ENCODE measurements at places on chromosomes 12 and 14. TPM values are rescaled to one million over a fixed set of nuclear protein-coding genes. Genes with fewer than 3 reads are reported as not detected.

NOVA1 gene
- total RNA-seq, result not detected

MFAP5 gene
- not detected for total RNA-seq

TMTC2 gene
- total RNA-seq, result 1.4 TPM

PLEKHD1 gene
- total RNA-seq, result 0.93 TPM

KRT74 gene
- 0.38 TPM for total RNA-seq

NFE2 gene
- total RNA-seq, result 2.0 TPM

KRT2 gene
- total RNA-seq, result 1.4 TPM

TAS2R50 gene
- 3.0 TPM for total RNA-seq

IGF1 gene
- total RNA-seq, result 0.48 TPM

TSHR gene
- not detected for total RNA-seq

C12orf60 gene
- total RNA-seq, result 0.33 TPM

KCNC2 gene
- total RNA-seq, result not detected

SMOC1 gene
- total RNA-seq, result not detected

ISM2 gene
- total RNA-seq, result not detected

SLC6A13 gene
- total RNA-seq, result not detected

GDF3 gene
- not detected for total RNA-seq

PCED1B gene
- 35.9 TPM for total RNA-seq

EML1 gene
- not detected for total RNA-seq

STXBP6 gene
- total RNA-seq, result not detected

METTL25 gene
- total RNA-seq, result 15.4 TPM

TBPL2 gene
- total RNA-seq, result not detected

TMEM253 gene
- total RNA-seq, result not detected

ZNF385A gene
- total RNA-seq, result 5.4 TPM

B3GNT4 gene
- total RNA-seq, result 0.25 TPM

CLEC4A gene
- total RNA-seq, result 1.7 TPM

COX6A1 gene
- total RNA-seq, result 152 TPM

IQSEC3 gene
- 4.4 TPM for total RNA-seq

IFNG gene
- 248 TPM for total RNA-seq

EMP1 gene
- 3.8 TPM for total RNA-seq

DIO3 gene
- total RNA-seq, result not detected

CLEC2A gene
- total RNA-seq, result not detected

SIX6 gene
- total RNA-seq, result not detected

WASHC4 gene
- total RNA-seq, result 34.2 TPM

CPNE6 gene
- not detected for total RNA-seq

LTBP2 gene
- total RNA-seq, result 3.0 TPM

RARG gene
- 24.0 TPM for total RNA-seq

All from natural killer cell (primary cell).